AG20443 (cell line): ENCODE measurements at places on chromosomes 3 and 15.

DNA sequence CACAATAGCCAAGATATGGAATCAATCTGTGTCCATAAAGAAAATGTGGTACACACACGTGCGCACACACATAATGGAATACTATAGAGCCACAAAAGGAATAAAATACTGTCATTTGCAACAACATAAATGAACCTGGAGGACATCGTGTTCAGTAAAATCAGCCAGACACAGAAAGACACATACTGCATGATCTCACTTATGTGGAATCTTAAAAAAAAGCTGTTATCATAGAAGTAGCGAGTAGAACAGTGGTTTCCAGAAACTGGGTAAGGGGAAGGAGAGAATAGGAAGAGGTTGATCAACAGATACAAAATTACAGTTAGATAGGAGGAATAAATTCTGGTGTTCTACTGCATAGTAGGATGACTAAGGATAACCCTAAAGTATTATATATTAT, 11.1 kb downstream of the ATOSA start:
- no peak for DNase-seq

DNA sequence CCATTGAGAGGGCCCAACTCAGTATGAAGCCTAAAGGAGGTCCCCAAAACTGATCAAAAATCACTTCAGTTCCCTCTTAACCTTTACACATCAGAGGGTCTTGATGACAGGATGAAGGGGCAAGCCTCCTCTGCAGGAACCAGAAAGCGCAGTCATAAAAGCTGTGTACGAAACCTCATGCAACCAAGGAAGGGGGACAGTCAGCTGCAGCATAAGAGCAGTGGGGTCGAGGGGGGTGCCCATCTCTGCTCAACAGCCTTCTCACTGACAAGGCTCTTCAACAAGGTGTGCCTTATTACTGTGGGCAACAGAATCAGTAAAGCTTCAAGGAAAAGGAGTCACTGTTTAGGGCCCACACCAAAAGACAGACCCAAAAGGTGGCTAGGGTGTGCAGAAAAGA, 3.9 kb downstream of the POC1A start:
- no peak for DNase-seq

DNA sequence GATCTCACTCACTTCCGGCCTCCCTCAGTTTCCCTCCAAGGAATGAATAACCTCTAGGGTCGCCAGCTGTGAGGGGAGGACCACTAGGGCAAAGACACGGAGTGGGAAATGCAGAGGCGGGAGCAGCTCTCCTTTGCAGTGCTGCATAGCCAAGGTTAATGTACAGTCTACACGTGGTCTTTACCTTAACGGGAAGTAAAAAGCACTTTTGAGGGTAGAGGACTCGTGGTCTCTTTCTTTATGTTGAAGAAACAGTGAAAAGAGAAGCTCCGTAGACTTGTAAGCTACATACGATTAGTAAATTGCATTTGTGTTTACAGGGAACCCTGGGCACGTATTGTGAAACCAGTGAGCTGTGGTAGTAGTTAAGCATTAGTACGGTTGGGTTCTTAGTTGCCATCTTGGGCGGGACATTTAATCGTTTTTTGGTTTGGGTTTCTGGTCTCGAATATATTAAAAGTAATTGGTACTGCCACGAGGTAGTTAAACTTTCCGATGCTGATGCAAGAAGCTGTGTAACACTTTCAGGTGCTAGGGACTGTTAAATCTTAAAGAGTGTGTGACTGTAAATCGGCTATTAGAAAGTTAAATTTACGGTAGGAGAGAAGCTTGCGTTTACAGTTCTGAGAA, 828 bp downstream of the U2SURP start:
- DNase-seq, result peak; percentile 26

- DNase-seq, result no peak
Measured at GRCh38 chr3:2823031-2823430, 287.1 kb downstream of the IL5RA start.

GRCh38 chr3:101484805-101485620, 28.0 kb downstream of the SENP7 start:
- DNase-seq, result no peak

- DNase-seq, result no peak
Measured at GRCh38 chr3:181729341-181729869, 17.7 kb downstream of the SOX2 start.

GRCh38 chr15:38886315-38887163, 321.9 kb upstream of the RASGRP1 start:
- DNase-seq, result peak; percentile 32

- no peak for DNase-seq
Measured at GRCh38 chr15:101140697-101141065, 111.2 kb downstream of the CHSY1 start.

DNA sequence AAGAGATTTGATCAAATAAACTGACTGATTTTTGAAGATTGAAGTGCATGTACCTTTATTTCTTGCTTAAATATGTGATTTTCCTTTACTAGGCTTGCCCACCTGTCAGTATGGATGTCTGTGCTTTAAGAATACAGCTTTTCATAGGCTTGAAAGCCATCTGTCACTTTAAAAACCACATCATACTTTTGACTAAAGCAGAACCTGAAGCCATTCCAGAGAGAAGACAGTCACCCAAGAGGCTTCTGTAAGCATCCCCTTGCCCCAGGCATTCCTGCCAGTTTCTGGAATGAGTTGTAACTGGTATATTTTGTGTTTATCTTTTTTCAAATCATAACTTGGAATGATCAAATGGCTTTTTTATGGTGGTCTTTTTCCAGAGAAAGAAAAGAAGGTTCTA, 24.0 kb downstream of the HPS3 start:
- DNase-seq, result no peak

- DNase-seq, result no peak
Measured at GRCh38 chr3:43997788-43998369, 243.8 kb upstream of the TOPAZ1 start.

DNA sequence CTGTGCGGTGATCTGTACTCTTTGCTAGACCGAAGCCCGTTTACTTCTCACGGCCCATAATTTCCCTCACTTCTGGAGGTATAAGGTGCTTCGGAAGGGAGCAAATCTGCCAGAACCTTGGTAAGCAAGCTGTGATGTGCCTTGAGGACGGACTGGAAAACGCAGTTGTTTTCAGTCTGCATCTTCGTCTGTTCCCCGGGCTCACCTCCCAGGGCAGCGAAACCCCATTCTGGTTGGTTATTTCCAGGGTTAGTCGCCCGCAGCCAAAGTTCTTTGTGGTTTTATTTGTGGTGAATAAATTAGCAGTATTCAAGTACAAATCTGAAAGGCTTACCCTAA, 401 bp downstream of the RAMAC start:
- no peak for DNase-seq

GRCh38 chr3:31645256-31645655, 112.5 kb downstream of the STT3B start:
- no peak for DNase-seq

DNA sequence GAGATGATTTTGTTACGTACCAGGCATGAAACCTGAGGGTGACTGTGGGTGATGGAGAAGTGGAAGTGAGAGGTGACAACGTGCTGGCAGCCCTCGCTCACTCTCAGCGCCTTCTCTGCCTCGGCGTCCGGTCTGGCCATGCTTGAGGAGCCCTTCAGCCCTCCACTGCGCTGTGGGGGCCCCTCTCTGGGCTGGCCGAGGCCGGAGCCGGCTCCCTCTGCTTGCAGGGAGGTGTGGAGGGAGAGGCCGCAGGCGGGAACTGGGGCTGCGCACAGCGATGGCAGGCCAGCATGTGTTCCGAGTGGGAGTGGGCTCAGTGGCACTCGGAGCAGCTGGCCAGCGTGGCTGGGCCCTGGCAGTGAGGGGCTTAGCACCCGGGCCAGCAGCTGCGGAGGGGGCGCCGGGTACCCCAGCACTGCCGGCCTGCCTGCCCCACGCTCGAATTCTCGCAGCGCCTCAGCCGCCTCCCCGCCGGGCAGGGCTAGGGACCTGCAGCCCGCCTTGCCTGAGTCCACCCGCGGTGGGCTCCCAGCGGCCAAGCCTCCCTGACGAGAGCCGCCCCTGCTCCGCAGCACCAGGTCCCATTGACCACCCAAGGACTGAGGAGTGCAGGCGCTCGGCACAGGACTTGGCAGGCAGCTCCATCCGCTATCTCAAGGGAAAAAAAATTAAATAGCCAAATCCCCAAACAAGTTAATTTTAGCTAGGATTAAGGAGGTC, 29.7 kb upstream of the MYRIP start:
- no peak for DNase-seq

DNA sequence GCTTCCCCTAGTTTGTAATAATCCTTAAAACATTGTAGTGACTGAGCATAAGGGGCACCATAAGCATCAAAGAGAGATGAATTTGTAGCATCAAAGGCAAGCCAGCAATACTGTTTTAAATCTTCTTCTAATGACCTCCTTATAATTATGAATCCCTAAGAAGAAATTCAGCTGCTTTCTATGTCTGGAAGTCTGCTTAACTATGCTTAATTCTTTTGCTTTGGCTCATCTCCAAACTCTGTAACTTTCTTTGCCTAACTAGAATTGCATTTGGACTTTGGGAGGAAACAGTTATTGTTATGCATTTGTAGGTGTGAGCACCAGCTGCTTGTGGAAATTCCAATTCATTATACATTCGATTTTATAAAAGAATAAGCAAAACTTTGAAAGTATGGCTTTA, 117.7 kb upstream of the SPATA16 start:
- no peak for DNase-seq

GRCh38 chr3:98032904-98033303, 2.2 kb downstream of the GABRR3 start:
- DNase-seq, result no peak

- peak; percentile 16 for DNase-seq
Measured at GRCh38 chr3:149579838-149580542, 77.8 kb downstream of the WWTR1 start.

DNA sequence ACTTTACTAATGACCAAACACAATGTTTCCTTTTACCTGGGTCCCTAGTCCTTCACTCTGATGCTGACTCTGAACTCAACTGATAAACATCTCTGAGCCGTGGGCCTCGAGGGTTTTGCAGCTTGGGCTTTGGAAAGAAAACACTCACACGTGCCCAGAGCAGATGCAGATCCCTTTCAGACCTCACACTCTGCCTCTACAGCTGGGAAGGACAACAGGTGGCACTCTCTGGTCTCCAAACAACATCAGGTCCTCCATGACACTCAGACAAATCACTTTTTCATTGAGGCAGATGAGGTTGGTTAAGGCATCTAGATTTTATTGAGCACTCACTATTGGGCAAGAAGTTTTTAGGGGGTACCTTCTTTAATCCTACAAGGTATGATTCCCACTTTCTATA, 64.7 kb upstream of the NTRK3 start:
- no peak for DNase-seq

- DNase-seq, result no peak
Measured at GRCh38 chr3:5699313-5699712, 511.8 kb downstream of the EDEM1 start.

DNA sequence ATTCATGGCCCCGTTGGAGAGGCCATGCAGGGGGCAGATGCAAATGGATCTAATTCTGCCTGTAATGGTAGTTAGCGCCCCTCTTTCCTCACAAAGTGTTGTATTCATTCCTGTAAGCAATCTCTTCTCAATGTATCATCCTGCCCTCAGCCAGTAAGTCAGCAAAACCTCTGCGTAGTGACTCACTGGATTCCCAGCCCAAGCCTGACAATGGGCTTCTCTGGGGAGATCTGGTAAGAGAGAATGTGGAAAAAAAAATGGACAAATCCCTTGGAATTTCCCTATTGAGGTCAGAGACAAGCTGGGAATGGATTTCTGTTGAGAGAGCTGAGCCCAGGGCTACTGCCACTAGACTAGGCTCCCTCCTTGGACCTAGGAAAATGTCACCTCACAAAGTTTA, 25.4 kb downstream of the ADPGK start:
- peak; percentile 93 for DNase-seq

- DNase-seq, result peak; percentile 46
Measured at GRCh38 chr3:42014921-42015533, 53.1 kb upstream of the ULK4 start.

DNA sequence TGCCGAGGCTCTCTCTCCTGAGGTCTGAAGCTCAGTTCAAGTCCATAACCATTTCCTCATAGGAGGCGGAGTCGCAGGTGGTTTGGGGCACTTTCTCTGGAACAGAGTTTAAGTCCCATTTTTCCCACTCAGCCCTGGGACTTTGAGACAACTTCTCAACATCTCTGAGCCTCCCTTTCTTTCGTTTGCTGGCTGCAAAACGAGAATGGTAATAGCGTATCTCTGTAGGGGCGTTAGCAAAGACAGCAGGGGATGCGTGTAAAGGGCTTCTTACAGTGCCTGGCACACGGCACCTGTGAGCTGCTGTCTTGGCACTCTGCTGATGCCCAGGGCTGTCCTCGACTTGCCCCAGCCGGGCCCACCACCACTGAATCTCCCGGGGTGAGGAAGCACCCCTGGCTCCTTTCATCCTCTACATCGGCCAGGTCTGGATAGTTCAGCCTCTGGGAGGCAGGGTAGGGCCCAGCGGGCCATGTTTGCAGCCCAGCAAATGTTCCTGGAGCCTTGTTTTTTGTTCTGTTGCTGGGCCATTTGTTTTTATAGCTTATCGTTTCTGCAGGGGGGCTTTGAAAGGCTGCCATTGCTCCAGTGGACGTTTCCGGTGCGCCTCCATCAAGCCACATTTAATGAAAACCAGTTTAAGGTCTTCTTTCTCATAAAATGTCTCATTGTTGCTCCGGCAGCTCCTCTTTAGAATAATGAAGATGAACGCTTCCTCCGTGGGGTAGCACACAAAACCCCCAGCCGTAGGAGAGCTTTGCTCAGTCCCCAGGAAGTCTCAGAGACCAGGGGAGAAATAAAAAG, 60.0 kb upstream of the WNT5A start:
- DNase-seq, result no peak

GRCh38 chr3:122767540-122768372, 25.9 kb downstream of the HSPBAP1 start:
- DNase-seq, result no peak

DNA sequence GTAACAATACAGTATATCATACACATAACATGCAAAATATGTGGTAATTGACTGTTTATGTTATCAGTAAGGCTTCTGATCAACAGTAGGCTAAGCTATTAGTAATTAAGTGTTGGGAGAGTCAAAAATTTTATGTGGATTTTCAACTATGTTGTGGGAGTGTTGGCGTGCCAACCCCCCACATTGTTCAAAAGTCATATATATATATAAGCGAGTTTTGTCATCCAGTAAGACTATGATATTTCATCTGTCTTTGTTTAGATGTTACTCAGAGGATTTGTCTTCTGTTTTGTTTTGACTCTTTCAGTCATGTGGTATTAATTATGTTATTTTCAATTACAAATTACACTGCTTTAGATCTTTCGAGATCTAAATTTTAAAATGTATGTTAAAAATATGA, 51.0 kb upstream of the RAP2B start:
- DNase-seq, result no peak
